Stimulated activated CD4-positive, alpha-beta T cell treated with anti-CD3 and anti-CD28 coated beads, TNF-alpha, amount 100 ng/mL, for 24 hours (primary cell): ENCODE measurements at places on chromosomes 2 and 18.

GRCh38 chr2:222424276-222424728 is at the start of gene SGPP2:
Gene SGPP2, plus strand, starts transcription at chr2:222424543. Its CDS starts 60 bp downstream, at chr2:222424603.
- no peak for DNase-seq

DNA sequence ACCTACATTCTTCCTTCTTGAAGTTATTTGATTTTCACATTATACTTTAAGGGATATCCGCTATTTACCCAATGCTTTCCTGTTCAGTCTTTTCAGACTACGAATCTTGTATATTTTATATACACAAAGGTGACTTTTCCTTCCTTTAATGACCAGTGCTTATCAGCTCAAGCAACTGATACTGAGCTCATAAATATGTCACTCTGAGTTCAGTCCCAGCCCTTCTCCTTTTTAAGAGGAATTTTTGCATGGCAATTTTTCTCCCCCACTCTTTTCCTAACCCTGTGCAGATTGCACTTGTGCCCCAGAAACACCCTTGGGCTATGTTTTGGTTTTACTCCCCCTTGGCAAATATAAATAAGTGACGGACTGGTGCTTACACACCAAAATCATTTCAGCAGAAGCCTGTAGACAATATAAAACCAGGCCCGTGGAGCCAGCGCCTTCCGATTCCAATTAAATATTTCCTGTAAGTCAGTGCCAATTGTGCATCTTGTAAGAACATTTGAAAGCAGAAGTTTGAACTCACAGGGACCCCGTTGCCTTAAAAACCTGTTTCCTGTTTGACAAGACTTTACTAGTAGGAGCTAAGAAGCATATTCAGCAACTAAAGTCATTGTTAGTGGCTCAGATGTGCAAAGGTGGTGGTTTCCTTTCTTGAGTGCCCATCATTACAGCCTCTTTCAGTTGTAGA is 66.3 kb upstream of the GATA6 start:
- no peak for DNase-seq

DNA sequence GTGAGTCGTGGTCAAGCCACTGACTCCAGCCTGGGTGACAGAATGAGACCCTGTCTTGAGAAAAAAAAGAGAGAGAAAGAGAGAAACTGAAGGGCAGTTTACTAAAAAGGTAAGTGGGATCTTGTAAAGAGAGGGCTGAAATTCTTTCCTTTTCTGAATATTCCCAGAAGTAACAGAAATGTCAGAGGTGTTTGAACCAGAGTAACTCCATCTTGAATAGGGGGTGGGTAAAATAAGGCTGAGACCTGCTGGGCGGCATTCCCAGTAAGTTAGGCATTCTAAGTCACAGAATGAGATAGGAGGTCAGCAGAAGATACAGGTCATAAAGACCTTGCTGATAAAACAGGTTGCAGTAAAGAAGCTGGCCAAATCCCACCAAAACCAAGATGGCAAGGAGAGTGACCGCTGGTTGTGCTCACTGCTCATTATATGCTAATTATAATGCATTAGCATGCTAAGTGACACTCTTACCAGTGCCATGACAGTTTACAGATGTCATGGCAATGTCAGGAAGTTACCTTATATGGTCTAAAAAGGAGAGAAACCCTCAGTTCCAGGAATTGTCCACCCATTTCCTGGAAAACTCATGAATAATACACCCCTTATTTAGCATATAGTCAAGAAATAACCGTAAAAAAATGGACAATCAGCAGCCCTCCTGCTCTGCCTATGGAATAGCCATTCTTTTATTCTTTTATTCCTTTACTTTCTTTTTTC is 1334.3 kb upstream of the ZEB2 start:
- no peak for DNase-seq

DNA sequence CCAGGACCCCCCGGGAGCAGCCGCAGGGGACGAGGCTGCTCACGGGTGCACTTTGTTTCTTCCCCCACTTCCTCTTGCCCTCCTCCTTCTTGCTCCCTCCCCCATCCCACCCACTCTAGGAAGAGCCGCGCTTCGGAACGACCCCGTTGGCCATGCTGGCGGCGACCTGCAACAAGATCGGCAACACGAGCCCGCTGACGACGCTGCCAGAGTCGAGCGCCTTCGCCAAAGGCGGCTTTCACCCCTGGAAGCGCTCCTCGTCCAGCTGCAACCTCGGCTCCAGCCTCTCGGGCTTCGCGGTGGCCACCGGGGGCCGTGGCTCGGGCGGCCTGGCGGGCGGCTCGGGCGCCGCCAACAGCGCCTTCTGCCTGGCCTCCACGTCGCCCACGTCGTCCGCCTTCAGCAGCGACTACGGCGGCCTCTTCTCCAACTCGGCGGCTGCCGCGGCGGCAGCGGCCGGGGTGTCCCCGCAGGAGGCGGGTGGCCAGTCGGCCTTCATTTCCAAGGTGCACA is 1.3 kb downstream of the SP9 start:
- DNase-seq: no peak

DNA sequence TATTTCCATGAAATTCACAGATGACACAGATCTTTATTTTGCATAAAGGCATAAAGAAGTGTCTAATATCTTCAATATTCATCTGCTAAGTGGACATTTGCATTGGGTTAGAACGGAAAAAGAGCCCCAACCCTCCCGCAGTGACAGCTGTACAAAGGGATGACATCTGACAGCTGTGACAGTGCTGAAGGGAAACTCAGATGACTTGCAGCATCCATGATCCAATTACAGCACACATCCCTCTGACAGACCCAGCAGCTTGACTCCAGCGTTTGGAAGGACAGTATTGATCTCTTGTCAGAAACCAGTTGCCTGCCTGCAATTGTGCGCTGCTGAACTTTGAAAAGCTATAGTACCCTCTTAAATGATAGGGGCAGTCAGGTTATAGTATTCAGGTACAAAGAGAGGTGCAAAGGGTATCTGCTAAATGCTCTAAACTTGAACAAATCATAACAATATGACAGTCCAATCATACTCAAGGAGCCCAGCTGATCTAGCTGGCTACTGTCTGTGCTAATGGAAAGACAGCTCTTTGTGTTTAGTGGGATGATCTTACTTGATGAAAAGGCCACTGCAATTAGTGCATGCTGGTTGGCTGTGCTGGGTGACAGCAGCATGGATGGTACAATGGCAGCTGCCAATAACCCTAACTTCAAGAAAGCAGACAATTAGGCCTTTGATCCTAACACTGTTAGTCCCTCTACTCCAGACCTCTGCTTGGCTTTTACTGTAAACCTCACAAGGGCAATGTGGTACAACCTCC is 599.2 kb downstream of the NR4A2 start:
- no peak for DNase-seq

DNA sequence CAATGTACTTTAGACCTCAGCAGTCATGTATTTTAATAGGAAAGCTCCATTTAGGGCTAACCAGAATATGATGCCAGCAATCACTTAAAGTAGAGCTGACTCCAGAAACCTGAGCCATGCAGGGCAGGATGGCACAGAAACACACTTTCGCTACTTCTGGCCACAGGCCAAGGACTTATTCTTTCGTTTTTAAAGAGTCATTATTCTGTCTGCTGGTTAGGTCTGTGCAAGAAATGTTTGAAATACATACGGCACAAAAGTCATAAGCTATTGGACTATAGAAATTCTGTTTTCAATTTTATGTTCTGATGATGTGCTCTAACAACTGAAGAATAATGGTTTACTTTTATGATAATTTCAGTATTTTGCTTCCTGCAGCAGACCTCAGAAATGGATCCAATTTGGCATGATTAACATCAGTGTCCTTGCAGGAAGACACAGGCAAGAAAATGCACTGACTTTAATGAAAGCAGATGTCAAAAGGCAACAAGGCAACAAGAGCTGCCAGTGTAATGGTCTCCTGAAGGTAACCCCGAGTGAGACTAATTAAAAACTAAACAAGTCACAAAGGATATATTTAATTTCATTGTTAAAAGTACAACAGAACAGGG is 114.4 kb upstream of the CHRNA1 start:
- no peak for DNase-seq

DNA sequence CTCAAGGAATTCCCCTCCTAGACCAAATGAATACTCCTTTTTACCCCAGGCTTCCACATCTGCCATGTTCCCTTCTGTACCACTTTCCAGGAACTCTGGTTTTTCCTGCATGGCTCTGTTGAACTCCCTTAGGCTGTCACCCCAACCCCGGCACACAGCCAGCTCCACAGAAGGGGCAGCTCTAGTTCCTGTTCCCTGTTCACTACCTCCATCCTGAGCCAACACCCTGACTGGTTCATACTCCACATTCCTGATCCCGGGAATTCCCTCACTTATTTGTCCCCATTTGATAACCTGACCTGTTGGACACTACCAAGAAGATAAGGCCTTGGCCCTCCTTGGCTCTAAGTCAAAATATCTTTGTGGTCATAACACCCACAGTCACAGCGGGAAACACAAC is 280.9 kb upstream of the RAB6C start:
- DNase-seq: no peak

DNA sequence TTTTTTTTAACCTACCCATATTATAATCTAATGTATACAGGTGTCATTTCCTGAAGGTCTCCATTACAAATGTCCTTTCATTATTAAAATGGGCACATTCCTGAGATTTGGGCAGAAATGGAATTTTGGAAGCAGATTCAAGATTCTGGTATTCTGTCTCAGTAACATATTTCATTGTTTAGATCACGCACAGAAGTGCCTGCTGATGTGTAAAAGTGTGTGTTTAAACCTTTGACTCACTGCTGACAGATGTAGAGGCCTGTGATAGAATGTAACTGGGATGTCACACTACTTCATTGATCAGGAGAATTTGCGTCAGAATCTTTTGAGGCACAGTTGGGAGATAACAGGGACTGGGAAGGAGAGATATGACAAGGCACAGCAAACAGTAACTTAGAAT is 276.8 kb upstream of the EPAS1 start:
- no peak for DNase-seq

DNA sequence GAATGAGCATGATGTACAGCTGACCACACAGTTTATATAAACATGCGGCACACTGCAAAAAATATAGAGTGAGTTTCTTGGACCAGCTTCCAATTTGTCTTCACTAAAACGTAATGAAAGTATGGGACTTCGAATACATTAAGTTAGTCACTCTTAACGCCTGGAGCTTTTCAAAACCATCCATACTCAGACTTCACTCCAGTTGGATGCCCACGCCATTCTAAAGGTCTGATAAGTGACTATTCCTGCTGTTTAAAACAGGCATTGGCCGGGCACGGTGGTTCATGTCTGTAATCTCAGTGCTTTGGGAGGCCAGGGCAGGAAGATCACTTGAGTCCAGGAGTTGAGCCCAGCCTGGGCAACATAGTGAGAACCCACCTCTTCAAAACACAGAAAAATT is 84.6 kb downstream of the MYL12B start:
- DNase-seq: no peak

DNA sequence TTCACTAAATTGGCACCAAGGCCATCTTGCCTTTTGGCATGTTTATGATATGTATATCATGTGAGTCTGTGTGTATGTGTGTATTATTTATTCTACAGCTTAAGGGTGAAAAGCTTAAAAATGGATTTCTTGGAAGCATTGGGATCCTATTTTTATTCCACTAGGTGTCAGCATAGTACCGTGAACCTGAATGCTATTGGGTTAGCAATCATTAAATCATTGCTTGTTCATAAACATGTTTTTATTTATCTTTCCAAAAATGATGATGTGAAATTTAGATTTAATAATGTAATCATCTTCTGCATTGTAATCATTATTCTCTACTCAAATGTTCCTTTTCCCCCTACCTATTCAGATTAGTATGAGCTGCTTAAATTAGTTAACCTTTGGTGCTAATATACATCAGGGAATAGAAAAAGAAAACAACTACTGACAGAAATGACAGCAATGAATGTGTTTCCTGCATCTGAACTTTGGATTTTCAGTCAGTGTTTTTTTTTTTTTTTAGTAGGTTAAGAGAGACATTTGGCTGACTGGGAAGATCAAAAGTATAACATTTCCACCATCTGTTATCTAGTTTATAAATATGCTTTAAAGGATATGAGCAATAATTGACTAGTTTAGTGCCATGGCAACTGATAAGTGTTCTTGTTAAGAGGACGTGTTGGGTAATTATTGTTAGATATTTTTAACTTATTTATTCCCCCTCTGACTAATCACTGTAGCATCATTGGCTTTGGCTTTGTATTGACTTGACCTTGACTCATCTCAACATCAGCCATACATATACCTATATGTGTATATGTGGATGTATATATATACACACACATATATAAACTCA is 14.1 kb upstream of the ZSWIM2 start:
- DNase-seq: no peak

DNA sequence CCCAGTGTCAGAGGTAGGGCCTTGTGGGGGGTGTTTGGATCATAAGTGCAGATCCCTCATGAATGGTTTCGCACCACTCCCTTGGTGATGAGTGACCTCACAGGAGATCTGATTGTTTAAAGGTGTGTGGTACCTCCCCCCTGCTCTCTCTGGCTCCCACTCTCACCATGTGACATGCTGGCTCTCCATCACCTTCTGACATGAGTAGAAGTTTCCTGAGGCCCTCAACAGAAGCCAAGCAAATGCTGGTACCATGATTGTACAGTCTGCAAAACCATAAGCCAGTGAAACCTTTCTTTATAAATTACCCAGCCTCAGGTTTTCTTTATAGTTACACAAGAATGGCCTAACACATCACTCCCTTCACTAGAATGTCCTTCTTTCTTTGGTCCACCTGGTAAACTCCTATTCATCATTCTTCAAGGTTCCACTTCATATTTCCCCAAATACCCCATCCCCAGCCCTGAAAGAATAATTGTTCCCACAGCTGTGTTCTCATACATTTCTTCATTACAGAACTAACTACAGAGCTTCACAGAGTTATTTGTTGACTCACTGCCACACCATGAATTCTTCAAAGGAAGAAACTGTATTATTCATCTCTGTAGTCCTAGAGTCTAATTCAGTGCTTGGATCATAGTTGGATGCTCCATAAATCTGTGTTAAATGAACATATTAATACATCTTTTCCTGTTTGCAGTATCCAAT is 81.2 kb upstream of the STK17B start:
- DNase-seq: no peak

GRCh38 chr2:126891681-126892500 is 6.8 kb upstream of the TEX51 start:
- DNase-seq: no peak
